ENCODE measurements at places on chromosomes 12 and 14. TPM values are rescaled to one million over a fixed set of nuclear protein-coding genes. Genes with fewer than 3 reads are reported as not detected.

Gene TAS2R43
- total RNA-seq: 0.45 TPM

DNA sequence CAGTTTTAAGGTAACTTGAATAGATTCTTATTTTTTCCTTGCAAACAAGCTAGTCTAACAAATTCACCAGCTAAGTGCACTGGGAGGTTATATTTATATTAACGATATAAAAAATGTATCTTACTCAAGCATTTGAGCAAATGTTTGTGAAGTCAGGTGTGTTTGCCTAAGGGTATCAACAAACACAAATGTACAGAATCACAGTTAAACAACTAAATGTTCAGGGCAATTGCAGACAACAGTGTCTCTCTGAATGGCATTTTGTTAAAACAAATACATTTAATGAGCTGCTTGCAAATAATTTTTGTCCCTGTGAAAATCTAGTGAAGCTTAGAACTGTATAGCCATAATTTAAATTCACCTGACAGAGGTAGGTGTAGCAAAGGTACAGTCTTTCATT is 28.2 kb upstream of the FLRT2 start:
- DNase-seq: no peak

Gene TMEM52B
- not detected for total RNA-seq

Gene ST8SIA1
- total RNA-seq: not detected

DNA sequence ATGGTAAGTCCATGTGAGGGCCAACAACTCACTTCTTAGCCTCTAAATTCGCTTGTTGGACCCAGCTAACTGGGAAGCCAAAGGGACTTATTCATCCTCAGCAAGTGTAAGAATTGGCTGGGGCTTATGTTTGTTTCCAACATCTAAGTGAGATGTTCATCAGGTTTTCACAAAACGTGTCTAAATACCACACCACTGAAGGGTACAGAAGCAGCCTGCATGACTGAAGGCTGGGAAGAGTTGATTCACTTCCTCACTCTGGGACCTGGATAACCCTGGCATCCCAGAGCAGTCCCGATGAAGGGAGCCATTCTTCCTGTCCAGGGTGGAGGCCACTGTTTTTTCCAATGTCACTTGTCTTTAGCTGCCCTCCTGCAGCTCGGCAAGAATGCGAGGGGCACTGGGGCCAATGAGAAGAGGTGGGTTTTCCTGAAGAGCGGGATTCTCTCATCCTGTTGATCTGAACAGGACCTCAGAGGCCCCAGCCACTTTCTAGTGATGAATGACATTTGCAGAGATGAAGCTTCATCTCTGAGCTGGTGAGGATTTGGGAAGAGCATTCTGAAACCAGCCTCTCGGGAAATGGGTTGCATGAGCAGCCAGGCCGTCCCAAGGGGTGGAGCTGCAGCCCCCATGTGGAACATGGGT is 12.2 kb upstream of the COL2A1 start:
- DNase-seq: no peak
